ENCODE measurements at places on chromosomes 3 and 15.

GRCh38 chr3:143991713-143992112 is 20.1 kb downstream of the DIPK2A start:
- DNase-seq = no peak

DNA sequence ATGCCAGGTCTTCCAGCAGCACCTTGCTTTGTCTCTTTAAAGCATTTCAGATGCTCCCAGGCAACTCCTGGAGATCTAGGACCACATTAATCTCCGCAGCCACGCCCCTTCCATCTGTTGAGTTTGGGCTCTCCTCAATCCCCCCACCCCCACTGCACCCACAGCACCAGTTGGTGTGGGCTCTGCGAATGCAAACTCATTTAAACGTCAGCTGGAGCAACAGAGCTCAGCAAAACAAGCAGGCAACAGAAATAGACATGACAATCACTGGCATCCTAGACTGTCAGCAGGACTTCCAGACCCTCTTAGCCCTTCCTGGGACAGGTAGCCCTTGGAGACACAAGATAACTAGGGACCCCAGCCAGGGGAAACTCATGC is 106.9 kb downstream of the LSM3 start:
- no peak for DNase-seq

DNA sequence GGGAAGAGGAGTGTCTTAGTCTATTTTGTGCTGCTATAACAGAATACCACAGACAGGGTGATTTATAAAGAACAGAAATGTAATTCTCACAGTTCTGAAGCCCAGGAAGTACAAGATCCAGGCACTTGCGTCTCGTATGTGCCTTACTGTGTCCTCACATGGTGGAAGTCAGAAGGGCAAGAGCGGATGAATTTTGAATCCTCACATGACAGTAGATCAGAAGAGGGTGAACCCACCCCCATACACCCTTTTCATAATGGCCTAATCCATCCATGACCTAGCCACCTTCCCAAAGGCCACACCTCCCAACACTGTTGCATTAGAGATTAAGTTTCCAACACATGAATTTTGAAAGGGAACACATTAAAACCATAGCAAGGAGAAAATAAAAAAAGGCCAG is 18.7 kb upstream of the ANXA2 start:
- no peak for DNase-seq

DNA sequence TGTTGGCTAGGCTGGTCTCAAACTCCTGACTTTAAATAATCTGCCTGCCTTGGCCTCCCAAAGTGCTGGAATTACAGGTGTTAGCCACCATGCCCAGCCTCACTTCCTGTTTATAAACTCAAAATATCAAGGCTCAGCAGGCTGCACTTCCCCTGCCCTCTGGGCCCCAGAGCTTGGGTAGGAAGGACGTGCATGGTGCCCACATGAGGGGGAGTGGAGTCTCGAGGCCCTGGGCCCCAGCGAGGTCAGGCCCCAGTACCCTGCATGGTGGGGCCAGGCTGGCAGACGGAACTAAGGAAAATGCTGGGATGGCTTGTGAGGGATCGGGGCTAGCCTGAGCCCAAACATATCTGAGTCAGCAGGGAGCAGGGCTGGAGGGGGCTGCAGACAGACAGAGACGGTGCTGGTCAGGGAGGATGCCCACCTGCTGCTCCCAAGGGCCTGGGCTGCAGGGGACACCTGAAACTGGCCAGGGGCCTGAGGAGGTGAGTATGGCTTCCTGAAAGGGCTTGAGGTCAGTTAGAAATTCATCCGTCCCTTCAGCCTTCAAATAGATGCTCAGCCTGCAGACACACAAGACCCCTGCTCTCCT is 5.1 kb downstream of the SPTBN5 start:
- DNase-seq = no peak

GRCh38 chr3:116033516-116033915 is 410.2 kb downstream of the GAP43 start:
- DNase-seq = no peak

GRCh38 chr3:14366248-14366647 is 36.2 kb upstream of the SLC6A6 start:
- no peak for DNase-seq

- no peak for DNase-seq
Observed at GRCh38 chr15:77658304-77658703, 25.6 kb upstream of the LINGO1 start.

DNA sequence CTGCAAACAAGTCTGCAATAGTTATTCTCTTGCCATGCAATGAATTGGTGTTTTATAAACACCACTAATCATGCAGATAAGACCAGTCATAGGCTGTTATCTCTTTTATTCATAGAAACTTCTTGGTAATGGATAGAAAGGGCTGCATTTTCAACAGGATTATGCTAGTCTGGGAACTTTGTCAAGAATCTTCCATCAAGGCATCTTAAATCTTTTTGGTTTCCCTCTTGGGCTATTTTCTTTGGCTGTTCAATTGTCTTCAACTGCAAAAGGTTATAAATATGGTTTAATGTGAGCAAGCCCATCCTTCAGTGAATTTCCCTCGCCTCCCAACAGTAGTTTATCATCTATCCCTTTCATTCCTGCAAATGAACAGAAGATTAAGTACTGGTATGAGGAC is 59.0 kb upstream of the MINAR1 start:
- no peak for DNase-seq

- DNase-seq = no peak
Observed at GRCh38 chr15:74786551-74787165, 4.8 kb downstream of the CSK start.

DNA sequence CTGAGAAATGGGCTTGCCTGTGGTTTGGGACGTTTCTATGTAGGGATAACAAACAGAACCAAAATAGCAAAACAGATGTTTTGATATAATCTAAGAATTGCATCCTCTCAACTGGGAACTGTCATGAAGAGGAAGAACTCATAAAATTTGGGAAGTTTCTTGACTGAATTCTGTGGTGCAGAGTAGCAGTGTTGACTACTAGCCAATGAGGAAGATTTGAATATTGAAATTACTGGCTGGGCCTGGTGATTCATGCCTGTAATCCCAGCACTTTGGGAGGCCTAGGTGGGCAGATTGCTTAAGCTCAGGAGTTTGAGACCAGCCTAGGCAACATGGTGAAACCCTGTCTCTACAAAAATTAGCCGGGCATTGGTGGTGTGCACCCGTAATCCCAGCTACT is 42.2 kb downstream of the ZNF609 start:
- DNase-seq = no peak

DNA sequence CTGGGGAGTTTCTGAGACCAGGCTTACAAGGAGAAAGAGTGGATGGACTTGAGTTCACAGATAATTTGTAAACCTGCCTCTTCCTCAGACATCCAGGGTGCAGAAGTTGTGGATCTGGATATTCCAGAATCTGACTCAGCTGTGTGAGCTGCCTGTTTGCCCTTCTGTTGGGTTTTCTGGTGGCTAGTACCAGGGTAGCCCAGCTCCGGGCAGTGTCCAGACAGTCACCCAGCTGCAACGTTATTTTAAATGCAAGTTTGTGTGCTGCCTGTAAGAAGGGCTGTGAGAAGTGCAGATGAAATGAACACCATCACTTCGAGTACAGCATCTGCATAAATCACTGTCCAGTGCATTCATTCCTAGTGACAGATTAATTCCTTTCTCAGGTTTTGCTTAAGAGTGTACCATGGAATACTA is 1053.0 kb downstream of the TUSC7 start:
- DNase-seq = no peak

DNA sequence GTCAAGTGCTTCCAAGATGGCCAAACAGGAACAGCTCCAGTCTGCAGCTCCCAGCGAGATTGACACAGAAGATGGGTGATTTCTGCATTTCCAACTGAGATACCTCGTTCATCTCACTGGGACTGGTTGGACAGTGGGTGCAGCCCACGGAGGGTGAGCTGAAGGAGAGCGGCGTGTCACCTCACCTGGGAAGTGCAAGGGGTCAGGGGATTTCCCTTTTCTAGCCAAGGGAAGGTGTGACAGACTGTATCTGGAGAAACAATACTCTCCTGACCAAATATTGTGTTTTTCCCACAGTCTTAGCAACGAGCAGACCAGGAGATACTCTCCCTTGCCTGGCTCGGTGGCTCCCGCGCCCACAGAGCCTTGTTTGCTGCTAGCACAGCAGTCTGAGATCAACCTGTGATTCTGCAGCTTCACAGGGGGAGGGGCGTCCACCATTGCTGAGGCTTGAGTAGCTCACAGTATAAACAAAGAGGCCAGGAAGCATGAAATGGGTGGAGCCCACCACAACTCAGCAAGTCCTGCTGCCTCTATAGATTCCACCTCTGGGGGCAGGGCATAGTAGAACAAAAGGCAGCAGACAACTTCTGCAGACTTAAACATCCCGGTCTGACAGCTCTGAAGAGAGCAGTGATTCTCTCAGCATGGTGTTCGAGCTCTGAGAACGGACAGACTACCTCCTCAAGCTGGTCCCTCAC is 293.5 kb upstream of the SUCLG2 start:
- peak; percentile 1 for DNase-seq

- no peak for DNase-seq
Observed at GRCh38 chr3:194505791-194506415, 19.1 kb upstream of the ATP13A3 start.

Data from stimulated activated CD4-positive, alpha-beta T cell treated with anti-CD3 and anti-CD28 coated beads, TNF-alpha, amount 100 ng/mL, for 48 hours (primary cell).